ENCODE measurements at places on chromosomes 13 and 19.

- DNase-seq = no peak
These were observed 1395.7 kb downstream of the OLFM4 start for GRCh38 chr13:54424344-54424743.

GRCh38 chr19:57443121-57443696 is 8.1 kb downstream of the ZNF749 start:
- DNase-seq = no peak

DNA sequence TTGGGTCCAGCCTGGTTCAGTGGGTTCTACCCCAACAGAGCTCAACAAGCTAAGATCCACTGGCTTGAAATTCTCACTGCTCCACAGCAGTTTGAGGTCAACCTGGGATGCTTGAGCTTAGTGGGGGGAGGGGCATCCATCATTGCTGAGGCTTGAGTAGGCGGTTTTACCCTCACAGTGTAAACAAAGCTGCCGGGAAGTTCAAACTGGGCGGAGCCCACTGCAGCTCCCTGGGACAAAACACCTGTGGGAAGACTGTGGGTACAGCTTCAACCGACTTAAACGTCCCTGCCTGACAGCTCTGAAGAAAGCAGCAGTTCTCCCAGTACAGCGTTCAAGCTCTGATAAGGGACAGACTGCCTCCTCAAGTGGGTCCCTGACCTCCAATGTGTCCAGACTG is 1161.9 kb downstream of the UQCRFS1 start:
- DNase-seq = no peak

DNA sequence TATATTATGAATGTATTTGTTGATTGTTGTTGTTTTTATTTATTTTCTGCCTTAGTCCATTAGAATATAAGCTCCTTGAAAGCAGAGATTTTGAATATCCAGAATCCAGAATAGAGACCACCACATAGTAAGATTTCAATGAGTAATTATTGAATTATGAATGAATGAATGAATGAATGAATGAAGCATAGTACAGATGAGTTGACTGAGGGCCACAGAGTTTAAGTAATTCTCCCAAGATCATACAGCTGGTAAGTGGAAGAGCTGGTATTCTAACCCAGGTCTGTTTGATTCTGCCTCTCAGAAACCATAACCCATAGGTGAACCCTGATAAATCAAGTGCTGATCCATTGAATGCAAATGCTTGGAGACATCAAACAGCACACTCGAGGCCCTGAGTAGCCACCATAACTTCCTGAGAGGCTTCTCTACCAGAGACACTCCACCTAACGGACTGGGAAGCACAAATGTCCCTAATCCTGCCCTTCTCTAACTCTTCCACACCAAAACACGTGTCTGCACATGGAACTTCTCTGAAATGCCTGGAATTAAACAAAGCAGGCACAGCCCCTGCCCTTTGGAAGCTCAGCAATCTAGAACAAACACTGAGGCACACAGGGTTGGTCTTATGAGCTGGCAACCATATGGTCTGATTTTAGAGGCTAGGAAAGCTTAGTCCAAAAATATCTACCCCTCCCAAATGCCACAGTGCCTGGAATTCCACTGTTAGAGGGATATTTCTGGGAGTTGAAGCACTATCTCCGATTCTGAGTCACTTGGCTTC is 190.1 kb downstream of the FOXO1 start:
- peak; percentile 24 for DNase-seq

DNA sequence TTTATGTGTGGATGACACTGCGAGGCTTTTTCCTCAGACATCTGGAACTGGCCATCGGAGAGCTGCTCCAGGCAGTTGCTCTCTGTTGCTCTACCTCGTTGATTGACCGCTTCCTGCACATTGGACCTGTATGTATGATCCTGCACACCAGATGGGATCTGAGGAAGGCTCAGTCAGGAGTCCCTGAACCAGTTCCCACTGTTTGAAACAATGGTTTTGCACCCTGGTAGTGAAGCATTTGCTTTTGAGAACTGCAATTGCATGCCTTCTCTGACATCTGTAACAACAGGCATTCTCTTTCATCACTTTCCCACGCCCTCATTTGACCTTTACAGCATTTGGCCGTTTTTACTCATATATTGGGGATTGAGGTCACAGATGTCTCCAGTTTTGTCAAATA is 61.1 kb upstream of the NPAS1 start:
- peak; percentile 72 for DNase-seq

GRCh38 chr13:77056382-77056781 is 29.4 kb upstream of the FBXL3 start:
- DNase-seq = no peak

DNA sequence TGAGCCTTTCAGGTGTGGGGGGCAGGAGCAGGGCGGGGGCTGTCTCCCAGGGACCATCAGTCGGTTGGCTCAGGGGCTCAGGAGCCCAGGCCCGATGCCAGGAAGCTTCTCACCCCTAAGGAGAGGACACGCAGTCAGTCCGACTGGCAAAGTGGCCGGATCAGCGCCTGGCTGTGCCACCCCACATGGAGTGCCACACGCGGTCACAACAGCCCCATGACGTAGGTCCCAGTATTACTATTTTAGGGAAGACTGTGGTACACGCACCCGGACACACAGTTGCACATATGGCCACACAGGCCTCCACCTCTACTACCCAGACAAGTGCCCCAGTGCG is 29.3 kb upstream of the GRTP1 start:
- no peak for DNase-seq

GRCh38 chr19:6059988-6060599 is 50.2 kb downstream of the RFX2 start:
- no peak for DNase-seq

DNA sequence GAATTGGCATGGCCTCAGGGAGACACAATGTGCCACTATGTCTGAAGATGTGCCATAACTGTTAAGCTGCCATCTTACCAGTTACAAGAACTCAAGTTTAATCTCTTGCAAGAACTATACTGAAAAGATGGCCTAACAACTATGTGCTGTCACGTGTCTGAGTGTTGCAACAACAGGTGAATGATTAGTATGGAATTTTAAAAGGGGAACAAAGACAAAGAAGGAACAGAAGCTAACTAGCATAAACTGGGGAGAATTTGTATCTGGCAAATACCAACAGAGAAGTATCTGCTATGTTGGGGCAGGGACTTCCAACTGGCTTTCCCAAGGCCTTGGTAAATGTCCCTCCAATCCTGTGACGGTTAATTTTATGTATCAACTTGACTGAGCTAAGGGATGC is 11.5 kb upstream of the ACOD1 start:
- no peak for DNase-seq

- DNase-seq = no peak
These were observed 192.3 kb downstream of the MZT1 start for GRCh38 chr13:72534951-72535640.

DNA sequence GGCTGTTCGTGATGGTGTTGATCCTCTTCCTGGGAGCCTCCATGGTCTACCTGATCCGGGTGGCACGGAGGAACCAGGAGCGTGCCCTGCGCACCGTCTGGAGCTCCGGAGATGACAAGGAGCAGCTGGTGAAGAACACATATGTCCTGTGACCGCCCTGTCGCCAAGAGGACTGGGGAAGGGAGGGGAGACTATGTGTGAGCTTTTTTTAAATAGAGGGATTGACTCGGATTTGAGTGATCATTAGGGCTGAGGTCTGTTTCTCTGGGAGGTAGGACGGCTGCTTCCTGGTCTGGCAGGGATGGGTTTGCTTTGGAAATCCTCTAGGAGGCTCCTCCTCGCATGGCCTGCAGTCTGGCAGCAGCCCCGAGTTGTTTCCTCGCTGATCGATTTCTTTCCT is 12.2 kb upstream of the C19orf33 start:
- DNase-seq = no peak

GRCh38 chr19:2235381-2236063 is 607 bp downstream of the PLEKHJ1 start:
- no peak for DNase-seq

GRCh38 chr19:32868206-32868950 is 1.2 kb downstream of the SLC7A9 start:
- no peak for DNase-seq

DNA sequence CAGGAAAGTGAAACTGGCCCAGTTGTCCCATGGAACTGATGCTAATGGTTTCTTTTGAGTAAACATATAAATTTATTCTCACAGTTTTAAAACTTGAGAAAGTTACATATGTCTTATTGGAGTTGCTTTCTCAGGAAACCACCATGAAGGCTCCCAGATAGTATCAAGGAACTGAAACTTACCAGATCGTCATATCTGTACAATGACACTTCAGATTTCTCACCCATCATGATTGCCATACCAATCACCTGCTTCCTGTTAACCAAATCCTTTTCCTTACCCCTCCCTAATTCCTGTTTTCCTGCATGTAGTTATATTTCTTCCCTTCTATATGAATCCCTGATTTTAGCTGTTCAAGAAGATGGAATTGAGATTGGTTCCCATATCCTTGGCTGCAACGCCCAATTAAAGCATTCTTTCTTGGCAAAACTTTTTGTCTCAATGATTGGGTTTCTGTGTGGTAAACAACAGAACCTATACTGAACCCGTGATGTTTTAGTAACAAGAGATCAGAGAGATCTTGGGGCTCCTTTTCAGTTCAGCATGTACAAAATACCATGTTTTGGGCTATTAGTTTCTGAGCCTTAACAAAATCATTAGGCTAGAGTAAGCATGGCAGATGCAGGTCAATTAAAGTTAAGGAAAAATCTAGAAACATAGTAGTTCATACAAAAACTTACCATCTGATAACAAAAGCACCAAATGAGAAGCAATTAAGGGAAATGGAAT is 781.3 kb upstream of the MIR17HG start:
- DNase-seq = no peak

DNA sequence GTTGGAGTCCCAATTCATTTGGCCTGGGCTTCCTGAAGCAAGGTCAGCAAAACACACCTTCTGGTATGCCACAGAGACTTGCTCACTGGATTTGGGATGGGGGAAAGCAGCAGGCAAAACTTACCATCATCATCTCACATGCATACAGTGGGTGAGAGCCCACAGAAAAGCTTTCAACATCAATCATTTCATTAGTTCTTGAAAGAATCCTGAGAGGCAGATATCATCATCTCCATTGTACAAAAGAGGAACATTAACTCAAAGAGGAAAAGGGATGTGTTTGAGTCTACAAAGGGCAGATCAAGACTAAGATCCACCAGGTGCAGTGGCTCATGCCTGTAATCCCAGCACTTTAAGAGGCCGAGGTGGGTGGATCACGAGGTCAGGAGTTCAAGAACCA is 6.4 kb downstream of the WDR87 start:
- DNase-seq = no peak

GRCh38 chr13:98216135-98216565 is 39.1 kb upstream of the RNF113B start:
- peak; percentile 90 for DNase-seq

DNA sequence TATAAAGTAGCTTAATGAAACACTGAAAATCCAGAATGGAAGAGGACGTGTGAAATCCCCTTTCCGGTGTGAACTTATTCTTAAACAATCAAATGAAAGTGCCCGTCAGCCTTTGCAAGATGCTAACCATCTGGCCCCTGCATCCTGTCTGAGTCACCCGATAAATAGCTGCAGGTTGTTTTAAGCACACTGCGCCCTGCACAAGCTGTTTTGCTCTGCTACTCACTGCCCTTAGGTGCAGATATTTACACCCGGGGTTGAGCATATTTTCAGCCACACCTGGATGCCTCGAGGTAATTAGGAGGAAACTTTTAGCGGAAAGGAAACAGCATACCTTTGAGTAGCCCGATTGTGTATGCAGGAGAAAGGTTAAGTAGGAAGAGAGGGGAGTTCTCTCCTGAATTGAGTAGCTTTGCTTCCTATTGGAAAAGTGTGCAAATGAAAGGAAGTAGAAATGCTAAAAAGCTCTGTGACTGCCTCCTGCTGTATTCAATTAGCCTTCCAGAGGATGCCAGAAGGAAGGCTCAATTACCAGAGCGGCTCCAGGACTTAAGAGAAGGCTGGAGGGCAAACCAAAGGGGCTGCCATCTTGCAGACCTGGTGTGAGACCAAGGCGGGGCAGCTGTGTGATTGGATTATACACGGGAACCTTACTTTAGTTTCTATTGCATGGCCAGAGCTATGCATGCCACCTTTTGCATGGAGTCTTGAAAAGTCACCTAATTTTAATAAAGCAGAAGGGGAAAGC is 42.5 kb downstream of the IRS2 start:
- DNase-seq = peak; percentile 42

DNA sequence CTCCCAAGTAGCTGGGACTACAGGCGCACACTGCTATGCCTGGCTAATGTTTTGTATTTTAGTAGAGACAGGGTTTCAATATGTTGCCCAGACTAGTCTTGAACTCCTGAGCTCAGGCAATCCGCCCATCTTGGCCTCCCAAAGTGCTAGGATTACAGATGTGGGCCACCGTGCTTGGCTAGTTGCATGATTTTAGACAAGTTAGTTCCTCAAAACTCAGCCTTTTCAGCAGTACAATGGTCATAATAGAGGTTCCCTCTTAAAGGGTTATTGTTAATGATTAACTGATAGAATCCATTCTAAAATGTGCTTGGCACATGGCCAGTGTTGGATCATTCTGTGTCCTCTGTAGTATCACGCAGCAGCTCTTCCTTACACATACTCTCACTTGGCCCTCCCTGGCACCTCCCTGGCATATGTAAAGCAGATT is 19.5 kb upstream of the IFT88 start:
- DNase-seq = no peak

- DNase-seq = no peak
These were observed 7.1 kb downstream of the SMAD9 start for GRCh38 chr13:36912973-36913372.

DNA sequence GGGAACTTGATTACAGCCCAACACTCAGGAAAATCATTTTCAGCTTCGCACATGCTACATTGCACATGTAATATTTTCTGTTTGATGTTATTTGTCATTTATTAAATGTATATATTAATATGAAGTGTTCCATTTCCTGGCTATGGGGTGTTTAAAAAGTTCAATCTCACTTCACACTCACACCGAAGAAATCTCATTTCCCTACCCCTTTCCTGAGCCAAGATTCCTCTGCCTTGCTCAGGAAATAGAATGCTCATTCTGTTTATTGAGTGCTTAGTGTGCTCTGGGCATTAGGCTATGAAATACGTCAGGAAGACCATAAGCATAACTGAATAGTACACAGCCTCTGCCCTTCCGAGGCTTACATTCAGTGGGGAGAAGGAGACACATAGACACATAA is 331.9 kb upstream of the TSHZ3 start:
- no peak for DNase-seq

GRCh38 chr13:29266261-29266660 is 329.2 kb downstream of the SLC7A1 start:
- DNase-seq = no peak

GRCh38 chr19:35438096-35438495 is 10.0 kb upstream of the FFAR2 start:
- no peak for DNase-seq
